Upper lobe of left lung (tissue), 6 donors: ENCODE measurements at places on chromosomes 7 and 10. TPM values are rescaled to one million over a fixed set of nuclear protein-coding genes. Genes with fewer than 3 reads are reported as not detected.

The IKZF1 gene
- 60.8 TPM for total RNA-seq

The OGDHL gene
- total RNA-seq = 0.46 TPM

The HGF gene
- total RNA-seq = 9.0 TPM

DNA sequence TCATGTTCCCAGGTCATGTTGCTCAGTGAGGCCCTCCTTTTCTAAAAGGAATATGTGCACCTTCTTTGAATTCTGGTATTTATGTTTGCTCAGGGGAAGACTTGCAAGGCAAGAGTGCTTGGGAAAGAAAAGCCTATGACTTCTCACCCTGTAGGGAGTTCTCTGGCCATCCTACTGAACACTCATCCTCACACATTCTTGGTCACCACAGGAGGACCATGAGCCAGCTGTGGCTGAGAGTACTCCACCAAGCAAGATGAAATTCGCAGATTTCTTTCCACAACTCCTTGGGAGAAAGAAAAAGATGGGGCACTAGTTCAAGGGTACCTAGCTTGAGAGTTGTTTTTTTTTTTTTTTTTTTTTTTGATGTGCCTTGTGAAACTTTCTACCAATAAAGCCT is 179.6 kb downstream of the FZD1 start:
- H3K36me3 ChIP-seq = no peaks in the 10 kb centered on the region
- no peaks in the 10 kb centered on the region for H3K4me1 ChIP-seq
- DNase-seq = no peak
- no peaks in the 10 kb centered on the region for H3K27me3 ChIP-seq

GRCh38 chr10:35422228-35422627 is 85.9 kb downstream of the CCNY start:
- H3K4me1 ChIP-seq = peaks cover 50% of the 10 kb centered on the region
- H3K27ac ChIP-seq = no peak overlapping the region
- no peaks in the 10 kb centered on the region for H3K27me3 ChIP-seq
- H3K36me3 ChIP-seq = no peaks in the 10 kb centered on the region
- DNase-seq = no peak

The PODXL gene
- 82.8 TPM for total RNA-seq

The GOT1 gene
- 29.3 TPM for total RNA-seq

The MRLN gene
- total RNA-seq = not detected

DNA sequence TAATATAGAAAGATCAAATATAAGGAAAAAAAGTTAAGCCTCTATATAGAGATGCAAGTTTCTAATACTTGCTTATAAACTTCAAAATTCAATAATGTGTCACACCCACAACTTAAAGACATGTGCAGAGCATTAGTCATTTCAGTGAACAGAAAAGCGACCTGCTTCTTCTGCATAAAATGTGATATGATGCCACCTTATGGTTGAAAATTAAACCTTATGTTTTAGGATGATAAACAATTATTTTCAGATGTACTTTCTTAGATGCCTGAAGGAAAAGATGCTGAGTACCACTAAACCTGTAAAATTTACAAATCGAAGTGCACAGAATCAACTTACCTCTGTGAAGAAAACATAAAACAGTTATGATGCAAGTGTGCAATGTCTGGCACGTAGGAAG is 96.0 kb downstream of the MTERF1 start:
- no peak for DNase-seq
- H3K4me1 ChIP-seq = no peaks in the 10 kb centered on the region
- H3K27ac ChIP-seq = no peak overlapping the region
- no peaks in the 10 kb centered on the region for H3K36me3 ChIP-seq

GRCh38 chr10:71243756-71244395 is 31.5 kb downstream of the UNC5B start:
- no peaks in the 10 kb centered on the region for H3K27me3 ChIP-seq
- DNase-seq = no peak
- H3K4me3 ChIP-seq = no peak overlapping the region
- peak overlapping the region; percentile 55 for H3K27ac ChIP-seq
- H3K4me1 ChIP-seq = peaks cover 76% of the 10 kb centered on the region
- no peaks in the 10 kb centered on the region for H3K36me3 ChIP-seq

DNA sequence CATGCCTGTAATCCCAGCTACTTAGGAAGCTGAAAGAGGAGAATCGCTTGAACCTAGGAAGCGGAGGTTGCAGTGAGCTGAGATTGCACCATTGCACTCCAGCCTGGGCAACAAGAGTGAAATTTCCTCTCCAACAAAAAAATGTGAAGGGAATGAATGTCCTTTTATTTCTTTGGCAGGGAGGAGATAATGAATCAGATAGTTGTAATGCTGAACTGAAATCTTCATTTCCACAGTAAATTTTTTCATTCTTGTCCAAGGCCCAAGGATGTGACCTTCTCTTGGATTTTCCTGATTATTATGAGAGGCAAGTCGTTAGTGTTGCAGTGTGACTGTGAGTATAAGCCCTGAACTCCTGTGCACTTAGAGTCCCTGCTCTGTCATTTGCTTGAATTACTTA is 13.6 kb downstream of the STAMBPL1 start:
- H3K4me3 ChIP-seq = no peak overlapping the region
- H3K27ac ChIP-seq = peak overlapping the region; percentile 5
- peaks cover 5% of the 10 kb centered on the region for H3K4me1 ChIP-seq
- H3K36me3 ChIP-seq = no peaks in the 10 kb centered on the region
- no peaks in the 10 kb centered on the region for H3K27me3 ChIP-seq

DNA sequence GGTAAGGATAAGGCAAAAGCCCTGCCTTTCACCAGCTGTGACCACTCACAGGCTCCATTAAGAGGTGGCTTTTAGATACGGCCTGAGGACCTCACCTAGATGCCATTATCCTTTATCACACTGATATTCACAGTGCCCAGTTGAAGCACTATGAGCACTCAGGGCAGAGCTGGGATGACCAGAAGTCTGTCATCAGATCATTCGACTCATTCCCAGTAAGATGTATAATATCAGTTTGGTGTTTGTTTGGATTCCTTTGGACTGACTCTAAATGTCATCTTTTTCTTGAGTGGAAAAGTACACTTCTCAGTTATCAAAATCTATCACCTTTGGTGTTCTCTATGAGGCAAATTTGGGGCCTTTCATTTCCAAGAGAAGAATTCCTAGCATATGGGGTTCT is 18.7 kb downstream of the CCDC136 start:
- H3K4me1 ChIP-seq = no peaks in the 10 kb centered on the region
- H3K4me3 ChIP-seq = no peak overlapping the region
- no peaks in the 10 kb centered on the region for H3K27me3 ChIP-seq
- no peak for DNase-seq
- no peaks in the 10 kb centered on the region for H3K36me3 ChIP-seq

The ADAM22 gene
- total RNA-seq = 0.69 TPM

DNA sequence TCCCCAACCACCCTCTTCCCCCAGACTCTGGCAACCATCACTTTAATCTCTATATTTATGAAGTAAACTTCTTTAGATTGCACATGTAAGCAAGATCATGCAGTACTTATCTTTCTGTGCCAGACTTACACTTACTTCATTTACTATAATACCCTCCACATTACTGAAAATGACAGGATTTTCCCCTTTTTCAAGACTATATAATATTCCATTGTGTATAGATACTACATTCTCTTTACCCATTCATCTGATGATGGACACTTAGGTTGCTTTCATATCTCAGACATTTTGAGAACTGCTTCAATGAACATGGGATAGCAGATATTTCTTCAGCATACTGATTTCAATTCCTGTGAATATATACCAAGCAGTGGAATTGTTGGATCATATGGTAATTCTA is 4.4 kb downstream of the DOCK4 start:
- DNase-seq = no peak
- H3K4me3 ChIP-seq = no peak overlapping the region
- no peak overlapping the region for H3K27ac ChIP-seq
- peaks cover 27% of the 10 kb centered on the region for H3K4me1 ChIP-seq
